ENCODE measurements at places on chromosomes 6 and 20. TPM values are rescaled to one million over a fixed set of nuclear protein-coding genes. Genes with fewer than 3 reads are reported as not detected.

Gene GABBR1
- total RNA-seq = 2.1 TPM

Gene OPRM1
- total RNA-seq = not detected

Gene ZC2HC1B
- not detected for total RNA-seq

Gene BPI
- 0.91 TPM for total RNA-seq

Gene COL21A1
- 41.5 TPM for total RNA-seq

Gene TMEM242
- total RNA-seq = 11.8 TPM

Gene ZC3H12D
- 0.17 TPM for total RNA-seq

Gene SYCP2L
- not detected for total RNA-seq

Gene SYNDIG1
- not detected for total RNA-seq

Gene CENPW
- total RNA-seq = 43.3 TPM

Gene BMP7
- total RNA-seq = 0.02 TPM

Gene CCN2
- 44.5 TPM for total RNA-seq

DNA sequence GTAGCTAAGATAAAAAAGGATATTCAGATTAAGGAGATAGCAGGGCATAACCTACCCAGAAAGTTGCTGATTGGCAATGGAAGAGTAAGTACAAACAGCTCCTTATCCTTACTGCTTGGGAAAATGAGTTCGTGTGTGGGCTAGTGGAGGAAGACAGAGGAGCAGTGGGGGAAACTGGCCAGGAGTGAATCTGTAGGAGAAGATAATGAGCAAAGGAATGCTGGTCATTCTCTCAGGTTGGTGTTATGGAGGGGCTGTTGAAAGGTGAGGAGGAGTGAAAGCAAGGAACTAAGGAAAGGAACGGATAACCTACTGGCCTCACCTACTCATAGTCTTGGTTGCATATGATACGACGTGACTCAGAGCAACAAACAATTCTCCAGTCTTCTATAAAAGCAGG, 7.3 kb upstream of the GJB7 start:
- no peak for DNase-seq

DNA sequence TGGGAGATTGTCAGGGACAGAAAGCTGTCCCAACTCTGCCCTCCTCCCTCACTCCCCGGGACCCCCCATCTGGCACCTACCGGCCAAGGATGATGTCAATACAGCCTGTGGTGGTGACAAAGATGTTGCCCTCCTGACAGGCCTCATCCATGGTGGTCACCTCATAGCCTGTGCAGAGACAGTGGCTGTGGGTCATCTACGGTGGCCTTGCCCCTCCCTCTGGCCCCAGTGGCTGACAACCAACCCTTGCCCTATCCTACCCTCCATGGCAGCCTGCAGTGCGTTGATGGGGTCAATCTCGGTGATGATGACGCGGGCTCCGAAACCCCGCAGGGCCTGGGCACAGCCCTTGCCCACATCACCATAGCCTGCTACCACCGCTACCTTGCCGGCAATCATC, 12.7 kb downstream of the AHCY start:
- DNase-seq = no peak

DNA sequence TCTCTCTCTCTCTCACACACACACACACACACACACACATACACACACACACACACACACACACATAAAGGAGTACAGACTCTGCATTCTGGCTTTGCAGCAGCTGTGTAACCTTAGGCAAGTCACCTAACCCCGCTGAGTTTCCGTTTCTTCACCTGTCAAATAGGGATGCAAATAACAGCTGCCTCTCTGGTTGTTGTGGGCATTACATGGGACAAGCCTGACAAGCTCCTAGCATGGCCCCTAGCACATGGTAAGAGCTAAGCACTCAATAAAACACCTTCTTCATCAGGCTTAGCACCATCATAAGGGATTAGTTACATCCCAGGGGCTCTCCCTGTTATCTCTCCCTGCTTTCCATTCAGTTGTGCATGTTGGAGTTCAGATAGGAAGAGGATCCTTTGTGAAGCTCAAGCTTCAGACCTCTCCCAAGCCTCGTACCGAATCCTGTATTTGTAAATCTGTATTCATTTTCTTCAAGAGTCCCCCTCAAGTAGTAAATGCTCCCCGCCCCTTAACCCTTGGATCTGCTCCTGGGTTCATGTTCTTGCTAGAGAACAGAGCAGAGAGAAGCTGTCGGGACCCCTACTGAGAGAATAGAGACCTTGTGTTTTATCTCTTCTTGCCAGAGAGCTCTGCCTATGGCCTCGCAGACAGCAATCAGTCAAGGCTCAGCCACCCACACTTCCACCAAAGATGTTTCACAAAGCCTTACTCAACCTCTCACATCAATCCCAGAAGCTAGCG, 2.2 kb downstream of the SLC13A3 start:
- DNase-seq = no peak

- DNase-seq = peak; percentile 66
These were observed 51.1 kb downstream of the GTF2H5 start for GRCh38 chr6:158219228-158219627.

- peak; percentile 88 for DNase-seq
These were observed 95.4 kb downstream of the TMEM170B start for GRCh38 chr6:11632795-11633511.

- peak; percentile 46 for DNase-seq
These were observed 94.0 kb downstream of the ADGRG6 start for GRCh38 chr6:142395768-142396231.

DNA sequence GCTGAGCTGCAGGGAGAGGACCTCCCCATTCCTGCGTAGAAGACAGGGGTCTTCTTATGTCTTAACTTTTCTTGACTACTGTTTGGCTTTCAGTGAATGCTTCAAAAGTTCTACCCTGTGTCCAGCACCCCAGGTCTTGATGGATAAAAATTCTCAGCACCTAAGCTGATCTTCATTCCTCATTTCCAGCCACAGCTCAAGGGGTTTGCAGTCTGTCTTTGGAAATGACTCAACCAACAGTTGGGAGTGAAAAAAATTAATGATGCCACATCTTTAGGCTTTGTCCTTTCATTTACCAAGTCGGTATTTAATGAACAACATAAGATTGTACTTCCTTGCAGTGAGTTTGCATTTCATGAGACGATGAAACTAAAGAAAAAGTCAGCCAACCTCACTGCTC, 40.3 kb downstream of the PRDM1 start:
- no peak for DNase-seq

DNA sequence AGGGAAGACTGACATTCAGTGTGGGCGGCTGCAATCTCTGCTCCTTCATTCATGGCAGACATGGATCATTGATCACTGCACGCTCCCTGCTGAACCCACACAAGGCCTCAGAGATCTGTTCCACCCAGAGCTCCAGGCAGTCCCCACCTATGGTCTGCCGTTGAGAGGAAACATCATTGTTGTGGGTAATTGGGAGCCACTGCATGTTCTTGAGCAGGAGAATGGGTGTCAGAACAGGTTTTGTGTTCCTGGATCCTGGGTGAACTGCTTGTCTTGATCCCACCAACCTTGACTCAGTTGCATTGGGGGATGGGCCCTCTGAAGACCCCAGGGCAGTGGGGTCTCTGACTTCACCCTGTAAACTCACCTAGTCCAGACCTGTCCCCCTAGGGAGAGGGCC, 23.1 kb upstream of the CCDC167 start:
- DNase-seq = no peak

GRCh38 chr6:53639520-53639919, 26.0 kb downstream of the KLHL31 start:
- no peak for DNase-seq

DNA sequence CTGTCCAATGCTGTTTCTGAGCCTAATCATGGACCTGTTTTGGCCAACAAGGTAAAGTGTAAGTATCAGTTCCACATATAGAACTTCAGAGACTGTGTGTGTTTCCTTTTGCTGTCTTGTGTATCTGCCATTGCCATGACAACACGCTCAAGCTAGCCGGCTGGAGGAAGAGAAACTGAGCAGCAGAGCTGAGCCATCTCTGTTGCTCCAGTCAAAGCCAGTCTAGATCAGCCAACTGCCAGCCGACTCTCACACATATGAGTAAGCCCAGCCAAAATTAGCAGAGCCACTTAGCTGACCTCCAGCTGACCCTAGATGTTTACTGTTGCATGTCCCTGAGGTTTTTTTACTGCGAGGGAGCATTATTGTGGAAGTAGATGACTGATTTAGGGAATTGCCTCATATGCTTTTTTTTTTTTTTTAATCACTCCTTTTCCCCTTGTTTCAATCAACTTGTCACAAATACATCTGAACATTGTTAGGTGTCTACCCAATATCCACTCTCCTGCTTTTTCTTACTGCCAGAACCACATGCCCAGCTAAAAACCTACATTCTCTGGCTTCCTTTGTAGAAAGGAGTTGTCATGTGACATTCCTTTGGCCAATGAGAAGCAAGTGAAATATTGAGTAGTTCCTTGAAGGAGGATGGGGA, 304.3 kb upstream of the SUPT3H start:
- peak; percentile 99 for DNase-seq

DNA sequence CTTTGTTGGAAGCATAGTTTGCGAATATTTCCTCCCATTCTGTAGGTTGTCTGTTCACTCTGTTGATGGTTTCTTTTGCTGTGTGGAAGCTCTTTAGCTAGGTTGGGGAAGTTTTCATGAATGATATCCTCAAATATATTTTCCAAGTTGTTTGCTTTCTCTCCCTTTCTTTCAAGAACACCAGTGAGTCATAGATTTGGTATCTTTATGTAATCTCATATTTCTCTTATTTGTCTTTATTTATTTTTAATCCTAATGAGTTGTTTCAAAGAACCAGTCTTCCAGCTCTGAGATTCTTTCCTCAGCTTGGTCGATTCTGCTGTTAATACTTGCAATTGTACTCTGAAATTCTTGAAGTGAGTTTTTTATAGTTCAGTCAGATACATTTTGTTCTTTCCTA, 628.0 kb upstream of the ID4 start:
- DNase-seq = no peak

DNA sequence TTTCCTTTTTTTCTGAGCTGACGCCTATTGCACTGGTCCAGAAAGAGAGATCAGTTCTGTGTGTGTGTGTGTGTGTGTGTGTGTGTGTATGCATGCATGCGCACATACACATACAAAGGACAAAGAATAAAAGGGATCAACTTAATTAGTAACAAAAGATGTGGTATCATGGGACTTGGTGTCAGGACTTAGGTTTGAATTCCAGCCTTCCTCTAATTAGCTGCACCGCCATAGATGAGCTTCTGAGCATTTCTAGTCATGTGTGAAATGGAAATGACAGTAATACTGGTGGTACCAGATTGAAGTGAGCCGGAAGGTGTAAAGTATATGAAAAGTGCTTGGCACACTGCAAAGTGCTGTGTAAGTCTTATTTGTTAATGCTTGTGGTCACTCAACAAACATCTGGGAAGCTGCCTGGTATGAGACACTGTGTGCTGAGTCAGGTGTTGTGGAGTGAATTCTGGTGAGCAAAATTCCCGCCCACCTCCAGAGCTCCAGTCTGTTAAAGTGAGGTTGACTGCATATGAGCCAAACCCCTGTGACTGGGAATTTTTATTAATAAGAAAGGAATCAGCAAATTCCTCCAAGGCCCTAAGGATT, 12.4 kb downstream of the DAAM2 start:
- DNase-seq = peak; percentile 32

DNA sequence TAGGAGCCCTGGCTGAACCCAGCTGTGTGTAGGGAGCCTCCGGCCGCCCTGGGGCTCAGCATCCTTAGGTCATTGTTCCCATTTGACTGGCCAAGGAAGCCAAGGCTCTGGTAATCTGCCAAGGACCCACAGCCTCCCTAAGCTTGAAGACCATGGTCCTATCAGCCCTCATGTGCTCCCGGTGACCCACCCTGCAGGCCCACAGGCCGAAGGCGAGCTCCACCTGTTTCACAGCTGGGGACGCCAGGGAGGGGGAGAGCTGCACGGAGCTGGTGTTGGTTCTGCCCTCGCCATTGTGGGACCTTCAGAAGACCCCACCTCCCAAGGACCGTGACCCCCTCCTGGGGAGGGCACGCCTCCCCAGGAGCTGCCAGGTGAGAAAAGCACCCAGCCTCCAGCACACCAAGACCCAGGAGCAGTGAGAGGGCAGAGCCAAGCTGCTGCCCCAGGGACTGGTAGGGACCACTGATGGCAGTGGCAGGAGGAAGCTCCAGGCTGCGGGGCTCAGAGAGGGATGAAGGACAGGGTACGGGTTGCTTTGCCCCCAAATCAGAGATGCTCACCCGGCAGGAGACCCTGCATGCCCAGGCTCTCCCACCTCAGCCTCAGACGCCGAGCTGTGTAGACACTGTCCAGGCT, 30.7 kb upstream of the MRGBP start:
- DNase-seq = no peak

GRCh38 chr6:71277926-71278600, 10.5 kb upstream of the OGFRL1 start:
- DNase-seq = no peak

- DNase-seq = no peak
These were observed 119.6 kb upstream of the DOK5 start for GRCh38 chr20:54355631-54356280.

GRCh38 chr6:143336446-143337152, 113.9 kb downstream of the ADAT2 start:
- peak; percentile 90 for DNase-seq

DNA sequence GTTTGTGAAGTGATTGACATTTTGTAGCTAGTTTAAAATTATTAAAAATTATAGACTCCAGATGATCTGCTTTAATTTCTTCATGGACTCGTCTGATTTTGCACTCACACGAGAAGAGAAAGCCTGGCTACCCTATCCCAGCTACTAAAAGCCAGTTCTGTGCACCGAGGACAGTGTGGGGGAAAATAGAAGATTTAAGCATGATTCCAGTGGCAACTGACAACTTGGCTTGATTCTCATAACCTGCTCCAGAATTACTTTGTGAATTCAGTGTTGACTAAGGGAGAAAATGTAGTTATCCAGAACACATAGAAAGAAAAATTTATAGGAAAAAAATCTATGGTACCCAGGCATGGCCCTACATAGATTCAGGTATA, 88.7 kb downstream of the SNAP25 start:
- DNase-seq = peak; percentile 71

GRCh38 chr6:100230115-100230952, 234.4 kb downstream of the SIM1 start:
- DNase-seq = peak; percentile 21

DNA sequence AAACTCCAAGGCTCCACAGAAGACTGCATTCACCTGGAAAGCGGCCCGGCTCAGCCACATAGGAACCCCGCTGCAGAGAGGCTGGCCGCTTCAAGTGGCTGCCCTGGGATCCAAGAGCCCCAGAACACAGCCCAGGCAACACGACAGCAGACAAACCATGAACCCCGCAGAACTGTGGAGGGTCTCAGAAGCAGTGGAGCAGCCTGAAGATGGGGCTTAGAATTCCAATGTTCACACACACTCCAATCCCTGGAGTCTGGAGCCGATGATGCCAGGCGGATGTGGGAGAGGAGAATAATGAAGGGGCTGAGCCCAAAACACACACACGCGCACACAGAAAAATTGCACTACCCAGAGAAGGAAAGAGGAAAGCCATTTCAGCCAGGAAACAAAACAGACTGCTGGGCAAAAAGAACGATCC, 52.4 kb downstream of the NINL start:
- no peak for DNase-seq

Measured in M059J (cell line).